AG10803 (cell line): ENCODE measurements at places on chromosomes 11 and 22.
A peak's percentile ranks its signal among the peaks of the same experiment; 100 is the strongest.

GRCh38 chr22:25748140-25748539 is 6.2 kb downstream of the MYO18B start:
- DNase-seq = no peak

DNA sequence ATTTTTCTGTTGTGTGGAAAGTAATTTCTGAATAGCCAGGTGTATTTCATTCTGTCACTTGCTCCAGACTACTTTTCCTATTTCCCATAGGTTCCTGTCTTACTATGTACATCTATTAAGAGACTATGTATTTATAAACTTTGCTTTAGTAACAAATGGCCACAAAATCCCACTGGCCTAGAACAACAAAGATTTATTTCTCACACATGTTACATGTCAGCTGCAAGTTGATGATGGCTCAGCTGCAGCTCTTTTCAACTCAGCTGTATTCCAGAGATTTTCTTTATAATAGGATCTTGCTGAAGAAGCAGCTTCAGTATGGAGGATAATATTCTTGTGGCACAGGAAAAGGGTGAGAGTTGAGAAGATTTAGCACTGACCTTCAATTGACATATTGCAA is 539.6 kb upstream of the LRRC4C start:
- DNase-seq = no peak

DNA sequence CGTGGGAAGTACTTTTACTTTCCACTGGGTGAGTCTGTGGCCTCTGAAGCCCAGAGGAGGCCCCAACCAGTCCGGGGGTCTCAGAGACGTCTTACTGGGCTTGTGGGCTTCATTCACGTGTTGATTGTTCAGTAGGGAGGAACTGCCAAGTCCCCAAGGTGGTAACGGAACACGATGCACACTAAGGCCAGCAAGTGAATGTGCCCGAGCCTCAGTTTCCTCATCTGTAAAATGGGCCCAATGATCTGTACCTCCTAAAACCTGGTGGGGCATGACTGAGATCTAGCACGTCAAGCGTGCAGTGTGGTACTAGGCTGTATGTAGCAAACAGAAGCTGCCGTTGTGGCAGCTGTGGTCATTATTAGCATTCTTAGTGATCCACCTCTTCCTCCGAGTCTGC is 499.1 kb downstream of the MN1 start:
- DNase-seq = no peak

DNA sequence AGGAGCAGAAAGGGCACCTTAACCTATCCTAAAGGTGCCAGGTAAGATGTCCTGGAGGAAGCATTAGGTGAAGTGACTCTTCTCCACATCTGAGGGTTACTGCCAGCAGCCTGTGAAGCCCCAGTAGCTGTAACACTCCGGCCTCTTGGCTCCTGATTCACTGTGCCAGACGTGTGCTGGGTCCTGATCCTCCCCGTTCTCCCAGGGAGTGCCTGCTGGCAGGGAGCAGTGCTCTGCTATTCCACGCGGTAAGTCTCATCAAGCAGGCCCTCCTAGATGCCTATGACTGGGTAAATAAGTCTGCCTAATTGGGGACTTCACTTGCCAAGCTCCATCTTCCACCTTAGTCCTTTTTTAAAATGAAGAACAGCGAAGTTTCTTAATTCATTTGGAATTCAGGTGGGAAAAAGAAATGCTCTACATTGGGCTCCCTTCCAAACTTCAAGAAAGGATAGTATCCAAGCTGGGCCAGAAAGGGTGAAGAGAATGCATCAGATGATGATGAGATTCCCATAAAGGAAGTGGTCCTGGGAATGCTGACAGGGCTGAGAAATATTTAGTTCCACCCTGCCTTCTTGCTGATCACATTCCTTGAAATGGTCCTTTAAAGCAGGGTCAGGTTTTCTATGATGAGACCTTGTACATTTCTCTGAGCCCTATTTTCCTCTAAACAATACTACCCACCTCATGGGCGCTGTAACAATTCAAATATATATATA is 188.0 kb downstream of the MAML2 start:
- peak; percentile 89 for DNase-seq

GRCh38 chr11:6357222-6357621 is 33.1 kb upstream of the SMPD1 start:
- peak; percentile 80 for DNase-seq
